Activated CD4-positive, alpha-beta memory T cell treated with anti-CD3 and anti-CD28 coated beads, Interleukin-2, amount 10 ng/mL, durations not matched to agents 7 days and 5 days (primary cell): ENCODE measurements at places on chromosomes 13 and 19.

DNA sequence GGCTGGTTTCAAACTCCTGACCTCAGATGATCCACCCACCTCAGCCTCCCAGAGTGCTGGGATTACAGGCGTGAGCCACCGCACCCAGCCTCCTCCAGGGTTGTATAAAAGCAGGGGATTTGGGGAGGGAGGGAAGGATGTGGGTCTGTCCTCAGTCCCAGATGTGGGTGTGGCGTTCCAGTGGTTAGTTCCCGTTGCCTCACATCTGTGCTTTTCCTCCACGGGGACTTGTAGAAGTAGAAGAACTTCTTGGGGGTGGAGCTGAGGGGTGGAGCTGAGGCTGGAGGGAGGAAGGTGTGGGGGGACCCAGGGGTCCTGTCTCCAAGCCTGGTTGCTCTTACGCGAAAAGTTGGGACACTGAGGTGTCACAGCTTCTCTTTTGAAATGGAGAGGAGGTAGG lies 514 bp upstream of the MCEMP1 start:
- no peak overlapping the region for H3K27ac ChIP-seq
- no peaks in the 10 kb centered on the region for H3K36me3 ChIP-seq
- peaks cover 46% of the 10 kb centered on the region for H3K27me3 ChIP-seq
- no peak overlapping the region for H3K4me3 ChIP-seq
- no peak for DNase-seq

DNA sequence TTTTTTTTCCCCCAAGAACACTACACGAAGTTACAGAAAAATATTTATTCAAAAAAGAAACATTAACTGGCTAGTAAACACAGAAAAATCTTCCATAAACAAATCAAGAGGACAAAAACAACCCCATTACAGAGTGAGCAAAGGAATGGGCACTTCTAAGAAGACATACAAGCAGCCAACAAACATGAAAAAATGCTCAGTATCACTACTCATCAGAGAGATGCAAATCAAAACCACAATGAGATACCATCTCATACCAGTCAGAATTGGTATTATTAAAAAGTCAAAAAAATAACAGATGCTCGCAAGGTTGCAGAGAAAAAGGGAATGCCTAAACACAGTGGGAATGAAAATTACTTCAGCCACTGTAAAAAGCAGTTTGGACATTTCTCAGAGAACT lies 131.7 kb downstream of the UGGT2 start:
- no peaks in the 10 kb centered on the region for H3K4me1 ChIP-seq
- H3K36me3 ChIP-seq: no peaks in the 10 kb centered on the region
- no peak overlapping the region for H3K27ac ChIP-seq

DNA sequence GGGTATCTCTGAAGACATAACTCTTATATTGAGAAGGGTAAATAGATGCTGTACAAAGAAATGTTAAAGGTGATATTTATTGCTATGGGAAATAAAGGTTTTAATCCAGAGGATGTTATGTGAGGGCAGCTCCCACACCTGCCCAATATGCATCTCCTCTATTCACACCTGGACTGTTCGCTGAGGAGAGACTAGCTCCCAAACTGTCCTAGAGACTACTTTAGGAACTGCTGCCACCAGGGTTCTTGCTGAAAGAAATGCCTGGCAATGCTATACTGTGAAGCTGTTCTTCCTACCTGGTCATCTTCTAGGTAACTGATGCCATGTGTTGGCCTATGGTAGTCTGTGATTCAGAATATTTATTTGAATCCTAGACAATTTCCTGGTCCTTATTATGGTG lies 1421.5 kb upstream of the SPRY2 start:
- no peaks in the 10 kb centered on the region for H3K36me3 ChIP-seq
- no peaks in the 10 kb centered on the region for H3K27me3 ChIP-seq
- H3K4me3 ChIP-seq: no peak overlapping the region
- no peak overlapping the region for H3K27ac ChIP-seq

GRCh38 chr13:110799246-110800236 lies 86.0 kb downstream of the ING1 start:
- no peak overlapping the region for H3K27ac ChIP-seq
- H3K4me3 ChIP-seq: no peak overlapping the region
- H3K27me3 ChIP-seq: peaks cover 54% of the 10 kb centered on the region

DNA sequence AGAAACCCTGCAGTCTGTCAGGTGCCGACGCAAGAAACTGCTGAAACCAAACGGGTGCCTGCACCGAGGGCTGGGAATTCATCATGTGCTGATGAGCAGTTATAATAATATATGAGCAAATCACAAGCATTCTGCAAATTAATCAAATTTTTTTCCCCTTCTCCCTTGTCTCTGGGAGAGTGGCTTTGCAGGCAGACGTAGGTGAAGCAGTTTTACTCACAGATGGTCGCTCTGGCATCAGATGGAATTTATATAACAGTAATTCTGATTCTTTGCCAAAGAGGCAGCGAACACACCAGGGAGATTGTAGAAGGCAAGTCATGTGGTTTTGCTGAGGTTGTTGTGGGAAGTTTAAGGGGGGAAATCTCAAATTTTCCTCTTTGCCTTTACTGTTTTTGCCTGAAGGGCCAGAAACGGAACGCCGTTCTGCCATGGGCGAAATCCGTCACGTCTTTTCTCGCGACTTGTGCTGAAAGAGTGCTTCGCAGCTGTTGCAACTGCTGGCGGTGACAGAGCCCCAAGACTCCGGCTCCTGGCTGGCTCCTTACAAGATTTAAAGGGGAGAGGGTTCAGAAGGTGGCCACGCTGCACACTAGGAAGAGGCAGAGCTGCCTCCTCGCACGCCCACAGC lies 320.1 kb downstream of the ZNF536 start:
- DNase-seq: no peak
- H3K27me3 ChIP-seq: peaks cover 35% of the 10 kb centered on the region
- peaks cover 9% of the 10 kb centered on the region for H3K4me1 ChIP-seq
- no peak overlapping the region for H3K4me3 ChIP-seq

DNA sequence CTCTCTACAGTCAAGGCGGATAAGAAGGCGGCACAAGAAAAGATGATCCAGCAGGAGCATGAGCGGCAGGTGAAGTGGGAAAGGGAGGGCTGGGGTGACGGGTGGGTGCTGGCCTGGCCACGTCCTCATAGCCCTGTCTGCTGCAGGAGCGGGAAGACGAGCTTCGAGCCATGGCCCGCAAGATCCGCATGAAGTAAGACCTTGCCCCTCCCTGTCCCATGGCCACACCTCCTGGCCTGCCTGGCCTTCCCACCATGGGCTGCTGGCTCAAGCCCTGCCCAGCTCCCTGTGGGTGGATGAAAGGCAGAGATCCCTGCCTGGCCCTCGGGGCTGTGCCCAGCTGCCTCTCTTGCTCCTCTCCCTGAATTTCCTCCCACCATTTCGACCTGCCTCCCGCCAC lies 7.2 kb downstream of the ZNF296 start:
- no peak overlapping the region for H3K4me3 ChIP-seq
- no peaks in the 10 kb centered on the region for H3K27me3 ChIP-seq
- peaks cover 30% of the 10 kb centered on the region for H3K36me3 ChIP-seq
- no peak for DNase-seq
- H3K27ac ChIP-seq: no peak overlapping the region
- peaks cover 2% of the 10 kb centered on the region for H3K4me1 ChIP-seq
